ENCODE measurements at places on chromosomes 5 and 9.

GRCh38 chr5:135651156-135651555, 72.4 kb upstream of the CXCL14 start:
- peak; percentile 6 for DNase-seq

DNA sequence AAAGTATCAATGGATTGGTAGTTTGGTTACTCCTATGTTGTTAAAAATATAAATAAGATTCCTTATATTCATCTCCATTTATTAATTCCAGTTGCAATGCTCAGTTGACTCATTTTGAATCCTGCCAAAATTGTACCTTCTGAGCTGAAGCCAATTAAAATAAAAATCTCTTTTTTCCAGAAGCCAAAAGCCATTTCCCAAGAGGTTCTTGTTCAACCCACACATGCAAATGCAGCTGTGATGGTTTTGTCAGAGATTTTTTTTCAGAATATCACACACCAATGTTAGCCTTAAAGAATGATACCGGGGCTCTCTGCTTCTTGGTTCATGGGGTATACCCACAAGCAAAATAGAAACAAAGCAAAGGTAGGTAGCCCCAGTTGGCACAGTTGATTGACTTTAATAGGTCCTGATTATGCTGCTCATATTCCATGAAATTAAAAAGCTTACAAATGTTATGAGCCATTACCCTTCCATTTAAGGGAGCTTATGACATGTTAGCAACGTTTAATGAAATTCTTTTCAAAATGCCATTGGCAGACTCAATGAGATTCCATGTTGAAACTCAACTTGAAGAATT, 208.0 kb downstream of the SGCD start:
- DNase-seq, result no peak

DNA sequence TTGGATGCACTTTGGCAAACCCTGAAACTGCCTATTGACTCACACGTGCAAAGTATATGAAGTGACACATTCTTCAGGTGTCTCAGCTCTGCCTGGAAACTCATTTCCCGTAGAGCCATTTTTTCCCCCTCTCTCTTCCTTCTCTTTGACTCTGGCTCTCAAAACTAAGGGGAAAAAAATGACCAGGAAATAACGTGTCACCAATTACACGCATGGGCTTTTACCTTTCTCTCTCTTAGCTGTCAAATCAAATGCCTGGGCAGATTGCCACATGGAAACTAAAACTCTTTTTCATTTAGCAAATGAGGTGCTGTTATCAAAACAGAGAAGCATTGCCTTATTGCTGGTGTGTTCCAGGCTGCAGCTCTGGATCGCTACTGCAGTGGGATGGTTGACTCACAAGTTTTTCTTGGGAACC, 18.3 kb upstream of the IFNK start:
- DNase-seq, result no peak

DNA sequence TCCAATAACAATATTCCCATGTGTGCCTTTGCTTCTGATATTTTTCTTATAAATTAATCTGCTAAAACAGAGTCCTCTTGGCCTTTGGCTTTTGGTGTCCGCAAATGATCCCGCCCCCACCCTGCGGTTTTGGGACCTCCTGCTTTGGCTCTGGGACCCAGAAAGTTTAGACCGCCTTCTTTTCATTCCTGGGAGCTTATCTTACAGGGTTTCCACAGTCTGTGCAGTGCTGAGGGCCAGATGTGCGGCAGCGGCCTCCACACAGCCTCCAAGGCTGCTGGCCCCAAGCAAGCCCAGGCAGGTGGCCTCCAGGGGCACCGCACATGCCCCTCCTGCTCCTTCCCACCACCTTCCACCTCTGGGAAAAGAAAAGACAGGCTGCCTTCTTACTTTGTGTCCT, 191.5 kb downstream of the ERCC6L2 start:
- no peak for DNase-seq

GRCh38 chr5:148151872-148152271, 16.5 kb upstream of the SPINK14 start:
- no peak for DNase-seq

- no peak for DNase-seq
Measured at GRCh38 chr9:76868897-76869296, 37.0 kb downstream of the PRUNE2 start.

DNA sequence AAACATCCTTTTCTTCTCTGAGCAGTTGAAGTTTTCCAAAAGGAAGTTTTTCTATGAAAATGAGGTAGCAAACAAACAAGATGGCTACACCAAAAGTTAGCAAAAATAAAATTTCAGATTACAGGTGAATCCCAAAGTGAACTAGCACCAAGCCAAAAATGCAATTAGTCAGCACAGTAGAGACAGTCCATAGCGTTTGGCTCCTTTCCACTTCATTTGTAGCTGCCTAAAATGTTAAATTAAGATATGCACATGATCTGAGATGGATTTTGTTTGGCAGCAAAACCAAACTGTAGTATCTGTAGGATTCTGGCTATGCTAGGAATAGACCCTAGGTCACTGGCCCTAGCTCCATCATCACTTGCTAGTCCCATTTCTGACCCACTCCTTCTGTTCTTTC, 45.7 kb upstream of the SHOC1 start:
- no peak for DNase-seq

DNA sequence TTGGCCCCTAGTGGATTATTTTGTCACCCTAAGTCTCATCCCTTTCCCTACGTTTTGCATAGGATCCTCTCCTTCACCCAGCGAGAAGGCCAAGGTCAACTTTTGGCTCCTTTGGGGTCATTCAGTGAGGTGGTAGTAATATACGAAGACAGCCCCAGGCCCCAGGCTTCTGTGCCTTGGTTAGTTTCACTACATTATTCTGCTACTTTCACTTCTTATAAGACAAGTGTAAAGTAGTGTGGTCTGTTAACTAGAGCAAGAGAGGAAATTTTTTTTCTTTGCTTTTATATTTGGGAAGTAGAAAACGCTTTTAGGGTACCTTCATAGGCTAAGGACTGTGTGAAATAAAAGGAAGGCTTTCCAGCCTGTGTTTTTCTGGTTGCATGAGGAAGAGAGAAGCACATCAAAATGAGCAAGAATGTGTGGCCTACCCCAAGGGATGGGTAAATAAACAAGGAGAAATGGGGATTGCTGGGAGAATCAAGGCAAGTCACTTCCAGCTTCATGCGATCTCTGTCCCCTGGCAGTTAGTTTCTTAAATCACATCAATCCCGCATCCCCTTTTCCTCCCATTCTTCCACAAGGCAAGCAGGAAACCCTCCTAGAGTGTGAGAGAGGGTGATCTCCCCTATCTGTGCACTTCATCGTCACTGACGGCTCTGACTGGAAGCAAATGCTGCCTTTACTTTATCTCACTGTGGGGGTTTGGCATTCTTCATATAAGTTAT, 677.0 kb upstream of the WWC1 start:
- DNase-seq, result no peak

GRCh38 chr9:28166179-28166578, 592.9 kb upstream of the C9orf72 start:
- no peak for DNase-seq

DNA sequence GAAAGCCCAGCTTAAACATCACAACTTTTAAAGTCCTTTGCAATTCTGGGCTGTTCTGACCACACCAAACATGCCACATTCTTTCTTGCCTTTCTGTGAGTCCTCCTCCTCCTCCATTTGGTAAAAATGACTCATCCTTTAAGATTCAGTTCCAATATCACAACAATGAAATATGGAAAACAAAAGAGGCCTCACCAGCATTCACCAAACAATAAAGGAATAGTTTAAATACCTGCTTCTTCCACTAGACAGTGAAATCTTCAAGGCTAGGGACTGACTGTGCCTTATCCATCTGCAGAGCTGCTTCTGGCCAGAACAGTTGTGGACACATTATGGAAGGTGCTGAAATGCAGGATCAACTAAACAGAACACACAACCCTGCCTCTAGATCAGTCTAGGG, 36.0 kb downstream of the NR6A1 start:
- peak; percentile 28 for DNase-seq

DNA sequence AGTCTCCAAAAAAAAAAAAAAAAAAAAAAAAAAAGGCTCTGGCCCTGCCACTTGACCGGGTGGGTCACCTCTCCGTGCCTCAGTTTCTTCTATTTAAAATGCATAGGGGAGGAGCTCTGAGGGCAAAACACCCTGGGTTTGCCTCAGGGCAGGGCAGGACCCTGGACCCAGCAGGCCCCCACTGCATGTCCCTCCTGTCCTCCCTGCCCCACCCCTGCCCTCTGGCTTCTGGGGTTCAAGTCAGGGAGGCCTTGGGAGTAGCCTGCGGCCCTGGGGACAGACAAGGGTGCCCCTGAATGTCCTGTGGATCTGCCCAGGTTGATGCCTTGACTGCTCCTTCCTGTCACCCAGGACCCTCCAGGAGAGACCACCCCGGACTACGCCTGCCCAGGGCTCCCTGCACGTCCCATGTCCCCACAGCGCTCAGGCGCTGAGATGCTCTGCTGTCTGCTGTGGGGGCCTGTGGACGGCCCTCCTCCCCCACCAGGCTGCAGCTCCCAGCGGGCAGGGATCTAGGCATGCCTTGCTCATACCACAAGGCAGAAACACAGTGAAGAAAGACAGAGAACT, 35.4 kb downstream of the ADAMTS2 start:
- no peak for DNase-seq

- peak; percentile 54 for DNase-seq
Measured at GRCh38 chr5:63262185-63262981, 683.8 kb downstream of the LRRC70 start.

GRCh38 chr5:39566891-39567290, 142.1 kb upstream of the DAB2 start:
- DNase-seq, result no peak

DNA sequence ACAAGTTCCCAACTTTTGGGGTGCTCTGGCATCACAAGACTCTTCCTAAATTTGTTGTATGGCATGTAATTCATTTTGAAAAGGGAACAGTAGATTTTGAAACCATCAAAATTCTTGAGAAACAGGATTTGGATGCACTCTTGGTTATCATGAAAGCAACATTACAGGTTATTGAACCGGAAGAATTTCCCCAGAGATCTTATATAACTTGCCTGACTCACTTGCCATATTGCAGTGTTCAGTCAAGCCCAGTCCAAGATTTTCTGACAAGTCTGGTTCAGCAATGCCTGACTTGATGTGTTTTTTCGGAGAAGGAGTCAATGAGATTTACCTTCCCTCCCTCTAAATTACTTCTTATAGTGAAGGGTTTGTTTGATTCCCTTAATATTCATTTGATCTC, 32.0 kb downstream of the SMIM15 start:
- no peak for DNase-seq

GRCh38 chr5:68502531-68502930, 287.0 kb downstream of the PIK3R1 start:
- DNase-seq, result peak; percentile 22

- no peak for DNase-seq
Measured at GRCh38 chr5:100780376-100780870, 122.7 kb downstream of the ST8SIA4 start.

DNA sequence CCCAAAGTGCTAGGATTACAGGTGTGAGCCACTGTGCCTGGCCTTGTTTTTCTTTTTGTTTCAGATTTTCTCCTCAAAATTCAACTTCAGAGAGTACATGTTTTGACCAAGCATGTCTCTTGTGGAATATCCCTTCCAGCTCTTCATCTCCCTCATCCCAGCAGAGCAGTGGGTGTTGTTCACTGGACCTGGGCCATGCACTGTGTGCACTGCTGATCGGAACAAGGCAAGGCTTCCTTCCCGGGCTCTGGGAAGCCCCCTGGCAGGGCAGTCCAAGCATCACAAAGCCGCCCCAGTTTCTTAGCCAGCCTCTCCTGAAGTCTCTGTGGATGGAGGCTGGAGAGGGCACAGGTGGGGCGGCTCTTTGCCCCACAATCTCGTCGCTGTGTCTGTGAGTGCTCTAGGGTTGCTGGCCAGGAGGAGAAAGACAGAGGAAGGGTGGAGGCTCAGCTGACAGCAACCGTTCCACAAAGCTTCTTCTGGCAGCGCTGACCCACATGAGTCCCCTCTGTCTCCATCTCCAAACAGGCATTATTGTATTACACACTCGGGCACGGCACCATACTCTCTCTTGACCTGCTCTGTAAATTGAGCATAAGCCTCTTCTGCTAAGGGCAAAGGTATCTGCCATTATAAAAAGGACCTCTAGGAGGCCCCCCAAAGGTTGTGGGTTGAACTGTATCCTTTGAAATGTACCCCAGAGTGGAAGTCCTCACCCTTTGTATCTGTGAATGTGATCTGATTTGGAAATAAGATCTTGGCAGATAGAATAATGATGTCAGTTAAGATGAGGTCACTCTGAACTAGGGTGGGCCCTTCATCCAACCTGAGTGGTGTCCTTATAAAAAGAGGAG, 89.6 kb downstream of the TARS1 start:
- no peak for DNase-seq

DNA sequence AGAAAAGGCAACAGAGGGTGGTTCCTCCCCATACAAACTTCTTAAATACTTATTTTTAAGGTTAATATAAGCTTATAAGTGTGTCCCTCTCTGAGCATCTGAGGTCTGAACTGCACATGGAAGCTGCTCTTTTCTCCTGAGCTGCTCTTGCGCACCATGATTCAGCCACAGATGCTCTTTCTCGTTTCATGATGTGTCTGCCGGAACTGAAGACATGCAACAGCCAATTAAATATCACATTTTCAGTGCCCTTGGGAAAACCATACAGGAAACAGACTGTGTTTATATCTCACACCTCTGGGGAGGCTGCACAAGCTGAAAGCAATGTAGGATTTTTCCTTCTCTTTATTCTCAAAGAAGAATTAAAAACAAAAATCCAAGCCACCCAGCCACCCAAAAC, 96.8 kb upstream of the NREP start:
- no peak for DNase-seq

- peak; percentile 61 for DNase-seq
Measured at GRCh38 chr5:60092671-60093422, 199.3 kb upstream of the PDE4D start.

- DNase-seq, result peak; percentile 10
Measured at GRCh38 chr9:119955276-119955675, 586.0 kb upstream of the BRINP1 start.
